ENCODE measurements at places on chromosomes 2 and 18.

DNA sequence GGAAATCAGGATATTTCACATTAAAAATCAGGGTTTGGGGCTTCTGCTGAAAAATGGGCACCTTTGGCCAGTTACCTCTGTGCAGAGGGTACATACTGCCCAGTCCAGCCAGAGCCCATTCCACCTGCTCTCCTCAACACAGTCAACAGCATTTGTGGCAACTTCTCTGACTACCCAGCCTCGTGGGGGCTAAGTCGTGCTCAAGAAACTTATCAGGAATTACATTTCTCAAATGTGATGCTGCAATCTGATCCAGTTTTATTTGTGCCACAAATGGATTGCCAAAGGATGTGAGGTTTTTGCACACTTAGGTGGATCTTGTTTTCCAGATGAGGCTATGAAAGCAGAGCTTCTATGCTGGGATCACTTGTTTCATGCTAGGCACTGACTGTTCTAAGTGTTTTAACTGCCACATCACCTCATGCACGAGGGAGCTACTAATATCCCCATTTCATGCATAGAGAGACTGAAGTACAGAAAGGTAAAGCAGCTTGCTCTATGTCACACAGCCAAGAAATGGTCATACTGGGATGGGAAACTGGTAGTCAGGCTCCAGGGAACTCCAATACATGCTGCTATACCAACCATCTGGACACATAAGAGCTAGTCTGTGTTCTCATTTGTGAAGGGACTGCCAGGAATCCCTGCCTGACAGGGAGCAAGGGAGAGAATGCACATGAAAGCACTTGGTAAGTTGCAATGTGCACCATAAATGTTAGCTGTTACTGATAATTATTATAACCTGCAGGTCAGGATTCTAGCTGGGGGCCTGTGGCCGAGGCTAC lies 89.0 kb upstream of the HK2 start:
- no peak for DNase-seq

GRCh38 chr2:154466226-154466625 lies 232.3 kb upstream of the KCNJ3 start:
- no peak for DNase-seq

GRCh38 chr18:46422552-46423055 lies 234.4 kb downstream of the LOXHD1 start:
- no peak for DNase-seq

DNA sequence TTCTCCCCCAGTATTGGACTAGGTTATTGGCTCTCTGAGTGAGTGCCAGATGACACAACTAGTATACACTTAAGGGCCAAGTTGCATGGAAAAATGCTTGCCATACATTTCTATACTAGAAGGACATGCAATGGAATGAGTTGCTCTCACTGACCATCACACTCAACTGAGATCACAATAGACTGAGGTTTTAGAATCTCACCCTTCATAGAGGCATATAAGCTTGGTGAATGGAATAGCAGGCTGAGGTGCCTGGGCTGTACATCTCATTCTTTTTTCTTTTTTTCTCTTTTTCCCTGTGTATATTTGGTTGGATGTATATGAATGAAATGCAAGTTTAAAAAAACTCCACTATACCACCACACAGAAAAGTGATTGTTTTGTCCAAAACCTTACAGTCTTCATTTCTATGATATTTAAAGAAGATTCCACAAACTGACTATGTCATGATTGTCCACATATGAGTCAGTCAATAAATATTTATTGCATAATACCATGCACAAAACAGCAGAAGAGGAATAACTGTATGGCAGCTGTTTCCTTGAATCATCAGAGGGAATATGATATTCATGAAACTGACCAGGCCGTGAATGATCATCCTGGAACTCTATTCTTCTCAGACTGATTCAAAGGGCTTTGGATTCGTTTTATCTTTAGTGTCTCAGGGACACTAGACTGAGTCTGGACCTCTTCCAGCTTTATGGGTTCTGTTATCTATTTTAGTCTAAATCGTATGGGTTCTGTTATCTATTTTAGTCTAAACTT lies 122.6 kb upstream of the STK17B start:
- peak; percentile 15 for DNase-seq

GRCh38 chr2:111219285-111219684 lies 98.6 kb downstream of the BCL2L11 start:
- no peak for DNase-seq

DNA sequence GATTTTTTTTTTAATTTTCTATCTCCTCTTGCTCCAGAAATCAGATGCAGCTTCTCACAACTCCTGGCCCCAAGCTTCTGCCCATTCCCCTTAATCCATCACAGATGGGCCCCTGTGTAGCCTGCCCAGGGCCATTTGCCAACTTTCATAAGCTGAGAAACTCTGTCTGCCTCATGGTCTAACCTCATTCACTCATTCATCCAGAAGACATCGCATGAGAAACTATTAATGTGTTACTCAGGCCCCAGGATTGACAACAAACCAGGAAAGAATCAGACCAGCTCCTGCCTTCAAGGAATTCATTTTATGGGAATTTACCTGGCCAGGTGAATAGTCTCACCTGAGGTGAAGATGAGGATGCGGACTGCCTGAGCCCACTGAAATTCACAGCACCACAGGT lies 35.0 kb downstream of the SLC14A2 start:
- DNase-seq, result no peak

- no peak for DNase-seq
These were observed 45.3 kb downstream of the CHRNA1 start for GRCh38 chr2:174719016-174719415.

GRCh38 chr2:176418768-176419167 lies 149.5 kb downstream of the MTX2 start:
- no peak for DNase-seq

DNA sequence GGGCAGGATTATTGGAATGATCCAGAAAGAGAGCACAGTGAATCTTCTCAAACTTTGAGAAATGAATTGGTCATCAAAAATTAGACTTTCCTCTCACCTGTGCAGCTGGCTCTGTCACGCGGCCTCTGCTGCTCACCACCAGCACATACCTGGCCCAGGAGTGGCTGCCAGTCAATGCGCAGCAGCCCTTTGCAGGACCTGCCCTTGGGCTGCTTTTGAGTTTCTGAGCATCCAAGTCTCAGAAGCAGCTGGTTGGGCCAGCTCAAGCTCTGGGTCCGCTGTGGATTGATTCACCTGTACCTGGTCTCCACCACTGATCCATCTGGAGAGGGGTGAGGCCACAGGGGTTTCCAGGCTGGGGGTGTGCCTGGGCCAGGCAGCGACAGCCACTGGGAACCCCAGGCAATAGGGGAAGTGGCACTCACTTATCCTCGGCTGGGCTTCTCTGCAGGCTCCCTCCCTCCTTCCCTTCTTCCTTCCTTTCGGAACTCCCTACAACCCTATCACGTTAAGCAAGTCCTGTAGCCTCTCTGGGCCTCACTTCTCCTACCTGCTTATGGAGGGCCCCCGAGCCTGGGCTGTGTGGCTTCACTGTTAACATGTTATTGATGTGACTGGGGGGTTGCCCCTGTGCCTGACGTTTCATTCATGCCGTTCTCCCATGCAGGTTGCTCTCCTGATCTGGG lies 48.1 kb downstream of the SH3BP4 start:
- no peak for DNase-seq

DNA sequence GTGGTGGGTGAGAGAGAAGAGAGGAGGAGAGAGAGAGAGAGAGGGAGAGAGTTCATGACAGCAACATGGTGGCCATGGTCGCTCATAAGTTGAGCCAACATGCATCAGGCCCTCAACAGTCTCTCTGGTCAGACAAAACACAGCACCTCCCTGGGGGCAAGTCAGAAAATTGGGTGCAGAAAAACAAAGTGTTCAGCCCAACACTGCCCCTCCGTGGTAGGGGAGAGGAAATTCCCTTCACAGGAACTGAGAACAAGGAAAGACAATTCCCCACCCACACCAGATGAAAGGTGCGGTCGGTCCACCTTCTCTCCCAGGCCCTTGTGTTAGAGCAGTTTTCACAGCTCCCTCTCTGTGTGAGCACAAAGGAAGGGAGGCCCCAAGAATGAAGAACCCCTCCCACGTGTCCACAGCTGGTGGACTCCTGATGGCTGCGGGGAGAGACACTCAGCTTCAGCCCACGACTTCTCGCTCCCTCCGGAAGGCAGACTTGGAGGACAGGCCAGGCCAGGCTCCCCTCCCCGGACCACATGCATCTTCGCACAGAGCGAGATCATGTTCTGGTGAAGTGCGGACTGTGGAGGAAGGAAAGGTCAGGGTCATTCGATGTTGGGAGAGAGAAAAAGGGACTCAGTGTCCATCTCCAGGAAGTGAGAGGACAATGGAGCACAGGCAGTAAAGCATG lies 181.7 kb downstream of the ANAPC1 start:
- peak; percentile 55 for DNase-seq

DNA sequence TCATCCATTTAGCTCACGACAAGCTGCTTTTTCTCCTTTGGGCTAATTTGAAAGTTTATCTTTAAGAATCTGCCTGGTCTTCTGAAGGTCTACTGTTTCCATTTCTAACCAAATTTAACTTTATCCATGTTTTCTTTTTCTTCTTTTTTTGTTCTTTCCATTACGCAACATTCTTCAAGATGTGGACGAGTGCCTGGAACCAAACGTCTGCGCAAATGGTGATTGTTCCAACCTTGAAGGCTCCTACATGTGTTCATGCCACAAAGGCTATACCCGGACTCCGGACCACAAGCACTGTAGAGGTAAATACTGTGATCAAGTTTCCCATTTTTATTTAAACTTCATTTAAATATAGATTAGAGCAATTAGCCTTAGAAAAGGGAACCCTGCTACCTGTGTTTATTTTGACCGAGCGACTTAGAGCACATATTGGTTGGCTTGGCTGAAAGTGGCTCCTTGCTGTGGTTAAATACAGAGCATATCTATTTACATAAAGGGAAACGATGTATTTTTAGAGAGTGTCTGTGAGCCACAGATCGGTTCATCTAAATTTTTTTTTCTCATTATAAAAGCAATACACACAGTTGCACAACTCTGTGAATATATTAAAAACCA lies 183.4 kb upstream of the RASGRP3 start:
- no peak for DNase-seq

DNA sequence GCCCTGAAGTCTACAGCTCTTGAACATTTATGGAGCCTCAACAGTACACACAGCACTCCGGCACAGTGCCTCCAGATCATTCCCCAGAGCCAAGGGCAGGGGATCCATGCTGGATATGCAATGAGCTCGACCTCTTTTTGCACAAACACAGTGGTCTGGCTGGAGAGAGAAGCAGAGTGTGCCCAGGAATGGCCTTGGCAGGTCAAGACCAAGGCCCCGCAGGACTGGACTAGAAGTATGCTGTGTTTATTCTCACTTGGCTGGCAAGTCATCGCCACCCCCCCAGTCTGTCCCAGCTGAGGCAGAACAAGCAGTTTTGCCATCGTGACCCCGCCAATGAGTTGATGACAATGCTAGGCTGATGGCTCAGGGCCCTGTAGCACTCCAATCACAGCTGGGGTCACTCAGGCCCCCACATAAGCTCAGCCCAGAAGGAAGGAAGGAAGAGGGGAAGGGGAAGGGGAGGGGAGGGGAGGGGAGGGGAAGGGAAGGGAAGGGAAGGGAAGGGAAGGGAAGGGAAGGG lies 212.1 kb downstream of the TTC32 start:
- no peak for DNase-seq

- no peak for DNase-seq
These were observed 301.8 kb upstream of the GALNT5 start for GRCh38 chr2:156955701-156956100.

DNA sequence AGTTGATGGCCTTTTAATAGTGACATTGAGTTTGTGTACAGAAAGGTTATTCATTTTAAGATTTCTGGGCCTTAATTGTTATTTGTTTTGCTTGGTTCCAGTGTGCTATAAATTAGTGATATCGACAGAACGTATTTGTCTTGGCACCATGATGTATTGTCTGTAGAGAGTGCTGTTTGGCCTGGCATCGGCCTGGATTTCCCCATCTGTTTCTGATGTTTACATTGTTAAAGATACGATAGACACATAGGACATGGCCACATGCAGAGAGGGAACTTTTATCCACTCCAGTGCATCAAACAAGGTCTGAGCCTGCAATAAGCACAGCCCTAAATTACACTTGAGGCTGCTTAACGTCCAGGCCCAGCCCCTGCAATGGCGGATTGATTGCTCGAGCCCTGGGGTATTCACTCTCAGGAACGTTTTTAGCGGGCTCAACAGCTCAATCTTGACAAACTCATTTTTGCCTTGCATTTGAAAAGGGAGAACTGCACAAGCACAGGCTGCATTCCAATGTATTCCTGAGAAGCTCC lies 144.7 kb downstream of the SLC4A3 start:
- no peak for DNase-seq

- no peak for DNase-seq
These were observed 225.7 kb upstream of the CCDC150 start for GRCh38 chr2:196413821-196414274.

GRCh38 chr2:136375017-136375901 lies 257.3 kb upstream of the CXCR4 start:
- no peak for DNase-seq

DNA sequence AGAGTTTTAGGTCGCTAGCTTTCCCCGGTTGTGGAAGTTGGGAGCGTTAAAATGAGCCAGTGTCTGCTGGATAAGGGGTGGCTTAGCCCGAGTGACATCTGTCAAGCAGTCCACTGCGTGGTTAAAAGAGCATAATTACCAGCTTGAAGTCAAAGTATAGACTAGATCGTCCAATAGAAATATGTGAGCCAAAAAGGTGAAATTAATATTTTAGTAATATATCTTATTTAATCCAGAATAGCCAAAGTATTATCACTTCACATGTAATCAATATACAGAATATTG lies 654 bp downstream of the COMMD1 start:
- no peak for DNase-seq

DNA sequence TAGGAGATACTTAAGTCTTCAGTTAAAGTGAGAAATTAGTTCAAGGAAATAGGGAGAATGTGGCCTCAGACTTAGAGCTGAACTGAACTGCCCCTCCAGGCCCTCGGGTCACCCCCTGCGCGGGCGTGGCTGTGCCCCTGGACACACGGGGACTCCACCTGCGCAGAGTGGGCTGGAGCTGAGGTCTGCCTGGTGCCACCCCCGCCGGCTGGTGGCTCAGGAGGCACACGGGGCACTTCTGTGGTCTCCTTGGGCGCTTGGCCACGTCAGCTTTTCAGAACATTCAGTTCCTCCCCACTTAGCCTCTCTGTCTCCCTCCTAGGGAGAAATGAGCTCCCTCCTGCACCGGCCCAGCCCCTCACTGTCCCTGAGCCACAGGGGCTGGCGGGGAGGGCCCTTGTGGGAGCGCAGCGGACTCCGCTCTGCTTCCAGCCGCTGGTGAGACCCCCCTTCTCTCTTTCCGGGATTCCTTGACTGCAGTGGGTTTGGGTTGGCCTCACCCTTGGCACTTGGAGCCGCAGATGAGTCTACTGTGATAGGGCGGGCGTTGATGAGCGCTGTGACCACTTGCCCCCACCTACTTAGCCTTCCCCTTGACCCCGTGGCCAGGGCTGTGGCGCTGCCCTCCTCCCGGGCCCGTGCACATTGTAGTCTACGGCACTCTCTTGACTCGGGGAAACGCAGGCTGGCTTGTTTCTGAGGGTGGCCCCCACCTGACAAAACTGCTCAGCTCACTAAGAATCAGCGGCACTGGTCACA lies 18.2 kb upstream of the PDIA6 start:
- DNase-seq, result no peak

- peak; percentile 59 for DNase-seq
These were observed 37.4 kb downstream of the VAPA start for GRCh38 chr18:9951022-9951859.
